Stimulated activated CD8-positive, alpha-beta memory T cell treated with anti-CD3 and anti-CD28 coated beads, Interleukin-4, amount 100 ng/mL, for 4 hours (primary cell): ENCODE measurements at places on chromosomes 5 and 9.

DNA sequence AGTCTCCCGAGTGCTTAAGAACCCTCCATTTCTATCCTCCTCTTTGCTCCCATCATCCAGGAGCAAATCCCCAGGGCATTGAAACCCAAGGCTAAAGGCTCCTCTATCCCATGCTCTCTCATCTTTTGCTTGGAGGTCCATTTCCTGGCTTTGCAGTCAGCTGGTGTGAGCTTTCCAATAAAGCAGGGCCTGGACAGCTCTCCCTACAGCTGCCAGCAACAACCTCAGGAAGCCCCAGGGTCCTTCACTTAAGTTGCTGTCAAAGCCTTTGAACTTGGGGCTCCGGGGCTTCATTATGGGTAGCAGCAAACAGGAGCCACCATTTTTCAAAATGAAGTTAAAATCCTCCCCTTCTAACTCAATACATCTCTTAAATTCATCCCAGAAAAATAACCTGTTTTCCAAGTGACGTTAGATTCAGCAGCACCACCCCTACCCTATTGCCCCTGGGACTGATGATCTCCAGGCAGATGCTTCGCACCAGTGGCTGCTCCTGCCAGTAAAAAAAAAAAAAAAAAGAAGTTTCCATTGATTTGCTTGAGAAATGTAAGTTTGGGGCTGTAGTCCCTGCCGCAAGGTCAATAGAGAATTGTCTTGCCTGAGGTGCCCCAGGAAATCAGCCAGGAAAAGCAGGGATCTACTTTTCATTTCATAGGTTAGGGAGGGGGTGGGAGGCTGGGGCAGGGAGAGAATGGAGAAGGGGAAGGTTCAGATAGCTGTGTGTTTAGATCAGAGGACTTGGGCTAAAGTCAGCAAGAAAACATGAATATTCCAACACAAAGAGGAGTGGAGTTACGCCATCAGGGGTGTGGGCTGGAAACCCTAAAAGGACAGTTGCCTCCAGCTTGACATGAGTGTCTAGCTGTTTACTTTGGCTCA is 83.8 kb upstream of the IL6ST start:
- DNase-seq, result no peak

- DNase-seq, result no peak
Observed at GRCh38 chr5:50786073-50786472, 119.6 kb downstream of the PARP8 start.

GRCh38 chr5:40914835-40915234 is 5.5 kb downstream of the C7 start:
- DNase-seq, result no peak

GRCh38 chr5:79133121-79133656 is 21.6 kb downstream of the BHMT start:
- DNase-seq, result no peak

- no peak for DNase-seq
Observed at GRCh38 chr5:27472871-27473270, 434.5 kb upstream of the CDH9 start.

GRCh38 chr9:70347046-70347445 is 67.4 kb downstream of the KLF9 start:
- DNase-seq, result no peak

DNA sequence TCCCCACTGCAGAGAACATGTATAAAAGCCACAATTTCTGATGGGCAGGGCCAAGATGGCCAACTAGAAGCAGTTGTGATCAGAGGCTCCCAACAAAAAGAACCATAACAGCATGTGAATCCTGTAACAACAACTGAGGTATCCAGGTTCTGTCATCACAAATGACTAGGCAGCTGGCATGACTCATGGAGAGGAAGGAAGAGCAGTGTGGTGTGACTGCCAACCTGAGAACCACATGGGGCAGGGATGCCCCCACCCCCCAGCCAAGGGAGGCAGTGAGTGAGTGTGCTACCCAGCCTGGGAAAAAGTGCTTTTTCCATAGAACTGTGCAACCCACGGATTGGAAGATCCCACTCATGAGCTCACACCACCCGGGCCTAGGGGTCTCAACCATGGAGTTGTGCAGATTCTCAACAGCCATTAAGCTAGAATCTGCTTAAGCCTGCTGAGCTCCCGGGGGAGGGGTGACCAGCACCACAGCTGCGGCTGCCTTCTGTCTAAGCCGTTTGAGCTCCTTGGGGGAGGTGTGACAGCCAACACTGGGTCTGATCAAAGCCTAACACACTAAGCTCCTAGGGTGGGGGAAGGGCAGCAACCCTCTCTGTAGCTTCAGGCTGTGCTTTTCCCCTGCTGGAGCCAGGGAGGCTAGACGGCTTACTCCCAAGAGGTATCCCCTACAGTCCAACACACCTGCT is 80.1 kb upstream of the DMAC1 start:
- no peak for DNase-seq

GRCh38 chr9:33791117-33791516 is 4.2 kb upstream of the PRSS3 start:
- DNase-seq, result no peak

DNA sequence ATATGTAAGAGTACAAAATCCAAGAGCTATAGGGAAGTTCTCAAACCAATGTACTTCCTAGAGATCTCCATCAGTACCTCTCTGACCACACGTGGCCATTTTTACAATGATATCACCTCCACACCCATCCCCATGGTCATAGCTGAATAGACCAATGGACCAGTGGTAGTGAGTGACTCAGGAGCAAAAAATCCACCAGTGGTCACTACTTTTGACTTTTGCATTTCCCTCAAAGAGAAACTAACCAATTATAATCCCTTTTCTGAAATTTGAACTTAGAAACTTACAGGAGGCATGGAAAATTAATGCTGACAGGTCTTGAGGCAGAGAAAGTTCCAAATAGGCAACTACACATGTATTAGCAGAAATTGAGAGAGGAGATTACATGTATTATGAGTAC is 238.4 kb downstream of the TRPM3 start:
- DNase-seq, result no peak

- no peak for DNase-seq
Observed at GRCh38 chr9:87880116-87880515, 2.6 kb upstream of the SPATA31E1 start.

GRCh38 chr5:51188001-51188591 is 195.2 kb upstream of the ISL1 start:
- DNase-seq, result no peak

- no peak for DNase-seq
Observed at GRCh38 chr9:131668057-131668438, 71.8 kb downstream of the RAPGEF1 start.

DNA sequence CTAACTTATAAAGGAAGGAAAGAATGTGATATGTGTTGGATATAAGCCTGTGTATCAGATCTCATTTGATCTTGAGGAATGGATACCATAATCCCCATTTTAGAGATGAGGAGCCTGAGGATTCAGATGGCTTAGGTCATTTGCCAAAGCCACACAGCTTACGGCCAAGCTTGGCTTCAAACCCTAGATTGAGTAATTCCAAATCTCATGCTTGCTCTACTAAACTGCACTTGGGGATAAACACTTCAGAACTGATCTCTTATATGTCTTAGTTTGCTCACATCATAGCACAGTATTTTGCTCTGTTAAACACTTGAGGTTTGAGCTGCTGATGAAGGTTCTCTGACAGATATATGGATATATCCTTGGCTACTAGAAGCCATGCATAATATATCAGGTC is 504.4 kb downstream of the NTRK2 start:
- DNase-seq, result no peak
